ENCODE measurements at places on chromosomes 7 and 10. TPM values are rescaled to one million over a fixed set of nuclear protein-coding genes. Genes with fewer than 3 reads are reported as not detected.

The UTF1 gene
- total RNA-seq: not detected

- DNase-seq: no peak
These were observed 86.5 kb upstream of the NMT2 start for GRCh38 chr10:15254808-15255648.

- DNase-seq: no peak
These were observed 41.4 kb downstream of the AFAP1L2 start for GRCh38 chr10:114362826-114363355.

The TAS2R5 gene
- 0.55 TPM for total RNA-seq

The GLI3 gene
- total RNA-seq: 2.7 TPM

DNA sequence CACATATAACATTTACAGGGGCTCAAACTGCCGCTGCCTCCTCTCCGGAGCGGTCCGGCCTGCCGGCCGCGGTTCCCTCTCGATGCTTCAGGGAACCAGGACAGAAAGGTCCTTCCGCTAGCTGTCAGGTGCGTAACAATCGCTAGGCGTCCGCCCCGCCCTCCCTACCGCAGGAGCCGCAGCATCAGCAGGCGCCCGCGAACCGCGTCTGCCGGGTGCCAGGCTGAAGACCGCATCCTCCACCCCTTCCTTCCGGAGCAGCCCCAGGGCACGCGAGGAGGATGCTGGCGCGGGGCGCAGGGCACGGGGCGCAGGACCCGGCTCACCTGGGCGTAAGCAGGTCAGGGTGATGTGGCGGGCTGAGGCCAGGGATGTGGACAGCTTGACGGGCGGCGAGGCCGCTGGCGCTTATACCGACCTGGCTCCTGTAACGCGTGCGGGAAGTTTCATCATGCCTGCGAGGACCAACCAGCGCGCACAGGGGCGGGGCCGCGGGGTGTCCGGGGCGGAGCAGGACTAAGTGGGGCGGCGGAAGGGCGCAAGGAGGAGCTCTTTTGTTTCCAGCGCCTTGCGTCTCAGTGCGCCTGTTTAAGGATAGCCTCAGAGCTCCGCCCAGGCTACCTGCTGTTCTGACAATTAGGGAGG, at the start of gene ASNS:
TSS of gene ASNS (minus strand) at position 384 of the 645 bp plus-strand sequence. CDS start 3,252 bp downstream, outside the sequence.
- DNase-seq: peak; percentile 90

- DNase-seq: no peak
These were observed 19.1 kb upstream of the LEP start for GRCh38 chr7:128221929-128222403.

The TMEM178B gene
- 3.5 TPM for total RNA-seq

DNA sequence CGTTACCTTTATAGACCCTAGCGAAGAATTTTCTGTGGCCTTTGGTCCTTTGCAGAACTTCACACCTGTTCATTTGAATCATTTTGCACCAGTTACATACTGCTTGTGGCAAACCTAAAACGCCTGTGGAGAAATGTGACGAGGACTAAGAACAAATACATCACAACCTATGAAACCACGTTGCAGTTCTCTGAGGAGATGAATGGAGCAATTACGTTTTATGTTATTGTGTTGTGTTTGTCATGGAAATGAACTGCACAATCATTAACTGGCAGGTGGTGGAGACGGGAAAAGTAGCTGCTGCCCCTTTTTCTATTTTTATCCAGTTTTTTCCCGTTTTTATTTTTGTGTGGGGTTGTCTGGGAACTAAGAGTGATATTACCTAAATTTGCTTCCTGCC, 505.5 kb downstream of the SDK1 start:
- no peak for DNase-seq

The CYP26A1 gene
- 4.2 TPM for total RNA-seq
